ENCODE measurements at places on chromosomes 12 and 14.

- peak; percentile 49 for DNase-seq
These were observed 124.2 kb downstream of the NPAS3 start for GRCh38 chr14:33062881-33063280.

DNA sequence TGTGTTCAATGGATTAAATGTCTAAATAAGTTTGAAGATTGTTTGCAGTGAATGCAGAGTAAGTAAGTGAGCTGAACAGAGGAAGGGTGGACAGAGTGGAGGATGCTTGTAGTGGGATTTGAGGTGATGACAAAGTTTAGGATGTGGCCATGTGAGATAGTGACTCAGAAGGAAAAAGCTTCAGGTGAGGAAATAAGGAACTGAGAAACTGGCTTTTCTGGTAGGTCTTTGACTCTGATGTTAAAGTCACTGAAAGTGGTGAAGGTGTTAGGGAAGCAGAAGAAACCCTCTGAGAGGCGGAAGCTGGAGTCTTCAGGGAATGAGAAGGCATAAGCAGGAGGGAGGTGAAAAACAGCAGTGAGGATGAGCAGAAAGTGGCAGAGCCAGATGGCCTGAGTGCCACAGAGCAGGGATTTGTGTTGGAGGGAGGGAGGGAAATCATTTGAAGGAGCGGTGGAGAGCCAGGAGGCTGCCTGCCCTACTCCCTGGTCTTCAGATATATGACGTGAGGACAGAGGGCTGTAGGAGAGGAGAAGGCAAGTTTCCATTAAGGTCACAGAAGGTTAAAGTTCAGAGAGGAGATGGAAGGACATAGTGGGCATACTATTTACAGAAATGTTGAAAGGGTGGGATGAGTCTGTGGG is 24.8 kb downstream of the RGS6 start:
- DNase-seq = no peak

DNA sequence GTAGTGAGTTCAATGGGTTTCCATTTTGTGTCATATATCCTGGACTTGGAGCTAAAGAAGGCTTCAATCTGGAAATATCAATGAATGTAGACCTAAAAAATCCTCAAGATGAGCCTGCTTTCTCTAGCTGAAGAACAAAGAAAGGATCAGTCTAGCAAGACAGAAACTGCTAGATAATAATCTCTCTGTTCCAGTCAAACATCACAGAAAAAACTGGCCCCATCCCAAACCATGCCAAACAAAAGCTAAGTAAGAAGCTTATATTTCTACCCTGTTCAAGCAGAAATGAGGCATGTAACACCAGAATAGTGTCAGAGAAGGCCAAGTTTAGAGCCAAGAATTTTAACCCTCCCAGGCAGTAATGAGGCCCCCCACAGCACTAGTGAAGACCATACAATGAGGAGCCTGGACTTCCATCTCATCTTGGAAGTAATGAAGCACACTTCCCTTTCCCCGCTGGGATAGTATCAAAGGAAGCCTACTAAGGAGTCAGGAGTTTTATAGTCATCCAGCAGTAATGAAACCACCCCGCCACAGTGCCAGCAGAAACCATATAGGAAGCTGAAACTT is 95.8 kb downstream of the NELL2 start:
- no peak for DNase-seq

- DNase-seq = no peak
These were observed 877.0 kb upstream of the TMEM132C start for GRCh38 chr12:127389923-127390322.

GRCh38 chr12:99977550-99977949 is 7.2 kb downstream of the ANKS1B start:
- no peak for DNase-seq

DNA sequence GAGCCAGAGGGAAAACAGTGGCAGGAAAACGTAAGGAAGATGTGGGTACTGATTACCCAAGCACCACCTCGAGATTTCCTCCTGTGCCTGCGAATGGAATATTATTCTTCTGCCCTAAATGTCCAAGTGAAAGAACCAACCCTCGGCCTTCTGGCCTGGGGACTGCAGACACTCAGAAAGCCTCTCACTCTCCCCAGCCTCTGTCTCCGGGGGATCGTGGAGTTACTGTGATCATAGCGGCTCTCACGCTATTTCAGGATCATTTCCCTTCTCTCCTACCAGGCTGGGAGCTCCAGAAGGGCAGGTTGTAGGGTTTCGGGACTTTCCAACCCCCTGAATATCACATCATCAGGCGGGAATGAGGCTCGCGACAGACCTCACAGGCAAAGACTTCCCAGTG is 68.9 kb downstream of the KDM2B start:
- no peak for DNase-seq

GRCh38 chr14:85040046-85040685 is 489.8 kb upstream of the FLRT2 start:
- no peak for DNase-seq

All from NCI-H774 (cell line).